ENCODE measurements at places on chromosomes 3 and 15.

GRCh38 chr3:191342411-191342810 lies 12.1 kb upstream of the UTS2B start:
- DNase-seq = peak; percentile 46

GRCh38 chr15:63299943-63300575 lies 22.7 kb downstream of the APH1B start:
- DNase-seq = no peak

DNA sequence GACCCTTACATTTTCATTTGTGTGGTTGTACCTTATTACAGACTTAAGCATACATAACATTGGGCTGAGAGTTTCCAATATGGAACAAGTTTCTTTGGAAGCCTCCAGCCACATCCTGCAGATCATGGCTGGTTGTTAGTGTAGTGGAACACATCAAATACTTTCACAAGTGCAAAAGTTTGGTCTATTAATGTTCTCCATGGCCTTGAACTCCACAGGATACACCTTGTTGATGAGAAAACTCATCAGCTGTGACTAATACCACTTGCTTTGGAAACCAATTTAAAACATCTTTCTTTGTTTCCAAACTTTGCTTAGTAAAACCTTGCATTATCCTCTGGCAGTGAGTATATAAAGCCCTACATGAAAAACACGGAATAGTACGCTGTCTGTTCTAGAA lies 46.1 kb downstream of the MYZAP start:
- no peak for DNase-seq

- no peak for DNase-seq
These were observed 245.1 kb upstream of the NAALADL2 start for GRCh38 chr3:174614036-174614435.

- no peak for DNase-seq
These were observed 153.8 kb downstream of the SHQ1 start for GRCh38 chr3:72694398-72694797.

GRCh38 chr15:39132954-39133600 lies 447.8 kb upstream of the THBS1 start:
- DNase-seq = no peak

- peak; percentile 76 for DNase-seq
These were observed 39.2 kb downstream of the MYO5C start for GRCh38 chr15:52256366-52256765.

DNA sequence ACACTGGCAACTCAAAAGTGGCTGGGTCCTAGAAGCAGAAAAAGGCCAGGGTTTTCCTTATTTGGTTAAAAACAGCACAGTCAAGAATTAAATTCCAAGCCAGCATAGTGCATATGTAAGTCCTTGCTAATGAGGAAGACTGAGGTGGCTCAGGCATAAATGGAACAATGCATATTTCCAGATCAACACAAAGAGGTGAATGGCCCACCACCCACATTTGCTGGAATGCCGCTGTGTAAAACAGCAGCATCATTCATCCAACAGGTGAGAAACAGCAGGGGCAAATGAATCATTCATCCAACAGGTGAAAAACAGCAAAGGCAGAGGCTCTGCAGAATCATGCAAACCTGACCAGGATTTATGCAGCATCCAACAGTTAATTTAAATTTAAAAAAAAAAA lies 32.9 kb downstream of the GPR176 start:
- no peak for DNase-seq

- no peak for DNase-seq
These were observed 11.4 kb downstream of the PAK6 start for GRCh38 chr15:40250304-40250656.

- no peak for DNase-seq
These were observed 550.7 kb upstream of the ALCAM start for GRCh38 chr3:104816008-104816407.

- DNase-seq = no peak
These were observed 257.5 kb upstream of the CHRM5 start for GRCh38 chr15:33710748-33711147.

- no peak for DNase-seq
These were observed 206.1 kb upstream of the DPH6 start for GRCh38 chr15:35752134-35752466.

- DNase-seq = no peak
These were observed 67.6 kb downstream of the PYDC2 start for GRCh38 chr3:191528589-191528988.

DNA sequence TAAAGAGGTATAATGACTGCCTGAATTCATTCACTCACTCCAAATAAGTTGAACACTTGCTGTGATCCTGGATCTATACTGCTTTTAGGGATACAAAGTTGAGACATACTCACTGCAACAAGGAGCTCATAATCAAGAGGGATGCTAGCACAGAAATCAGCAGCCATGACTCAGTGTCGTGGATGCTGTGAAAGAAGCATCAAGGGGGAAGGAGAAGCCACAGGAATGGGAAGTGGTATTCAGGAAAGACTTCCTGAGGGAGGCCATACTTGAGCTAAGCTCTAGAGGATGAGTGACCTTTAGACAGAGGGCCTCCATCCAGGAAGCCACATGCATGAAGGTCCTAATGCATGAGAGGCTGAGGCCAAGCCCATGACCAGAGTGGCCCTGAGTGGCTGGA lies 245.7 kb upstream of the RORA start:
- DNase-seq = no peak

GRCh38 chr3:141653847-141654246 lies 84.3 kb upstream of the RNF7 start:
- no peak for DNase-seq

DNA sequence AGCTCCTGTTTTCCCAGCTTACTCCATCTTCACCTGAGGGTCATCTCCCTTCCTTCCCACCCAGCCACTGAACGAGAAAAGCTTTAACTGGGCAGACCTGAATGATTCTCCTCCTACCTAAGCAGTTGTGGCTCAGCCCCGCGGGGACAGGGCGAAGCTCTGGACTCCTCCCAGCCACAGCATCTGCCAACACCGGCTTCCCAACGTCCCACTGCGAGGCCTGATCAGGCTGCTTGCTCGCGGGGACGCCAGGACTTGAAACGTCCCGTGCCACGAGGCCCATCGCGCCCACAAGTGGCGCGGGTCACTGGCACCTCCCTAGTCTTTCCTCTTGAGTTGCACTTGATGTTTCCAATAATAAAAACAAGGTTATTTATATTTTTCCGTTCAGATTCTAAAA lies at the start of gene SPATA16:
Gene SPATA16 (minus strand): TSS at position 250 of the 400 bp plus-strand sequence. CDS start 23,504 bp downstream, outside the sequence.
- DNase-seq = no peak

GRCh38 chr3:172524611-172525010 lies 1.4 kb upstream of the TNFSF10 start:
- DNase-seq = no peak

GRCh38 chr3:129936757-129937156 lies 37.8 kb upstream of the TRH start:
- peak; percentile 50 for DNase-seq

DNA sequence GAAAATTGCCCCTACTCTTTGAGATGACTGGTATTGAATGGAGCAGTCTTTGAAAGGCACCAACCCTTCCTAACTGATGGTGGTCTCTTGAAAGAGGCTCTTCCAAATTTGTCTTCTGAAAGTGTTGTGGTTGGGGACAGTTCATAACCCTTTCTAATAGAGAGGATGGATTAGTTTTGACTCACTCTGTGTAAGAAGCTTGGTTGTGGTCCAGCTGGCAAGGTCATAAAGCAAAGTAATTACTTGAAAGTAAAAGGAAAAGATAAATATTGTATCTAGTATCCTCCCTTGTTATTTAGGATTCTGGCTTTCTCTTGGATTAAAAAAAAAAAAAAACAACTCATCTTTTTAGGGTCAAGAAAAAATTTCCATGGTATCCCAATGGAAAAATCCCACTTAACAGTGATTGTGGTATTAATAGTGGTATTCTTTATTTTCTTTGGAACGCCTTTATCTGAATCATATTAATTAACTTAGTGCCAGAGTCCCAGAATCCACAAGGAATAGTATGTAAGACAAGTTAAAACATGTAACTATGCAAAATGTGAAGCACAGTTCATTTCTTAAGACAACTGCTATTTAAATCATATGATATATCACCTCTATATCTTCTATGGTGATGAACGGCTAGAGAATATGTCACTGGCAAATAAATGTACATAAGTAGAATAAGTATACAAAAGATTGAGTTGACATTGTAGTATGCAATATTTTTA lies 469.3 kb upstream of the CDIN1 start:
- no peak for DNase-seq

DNA sequence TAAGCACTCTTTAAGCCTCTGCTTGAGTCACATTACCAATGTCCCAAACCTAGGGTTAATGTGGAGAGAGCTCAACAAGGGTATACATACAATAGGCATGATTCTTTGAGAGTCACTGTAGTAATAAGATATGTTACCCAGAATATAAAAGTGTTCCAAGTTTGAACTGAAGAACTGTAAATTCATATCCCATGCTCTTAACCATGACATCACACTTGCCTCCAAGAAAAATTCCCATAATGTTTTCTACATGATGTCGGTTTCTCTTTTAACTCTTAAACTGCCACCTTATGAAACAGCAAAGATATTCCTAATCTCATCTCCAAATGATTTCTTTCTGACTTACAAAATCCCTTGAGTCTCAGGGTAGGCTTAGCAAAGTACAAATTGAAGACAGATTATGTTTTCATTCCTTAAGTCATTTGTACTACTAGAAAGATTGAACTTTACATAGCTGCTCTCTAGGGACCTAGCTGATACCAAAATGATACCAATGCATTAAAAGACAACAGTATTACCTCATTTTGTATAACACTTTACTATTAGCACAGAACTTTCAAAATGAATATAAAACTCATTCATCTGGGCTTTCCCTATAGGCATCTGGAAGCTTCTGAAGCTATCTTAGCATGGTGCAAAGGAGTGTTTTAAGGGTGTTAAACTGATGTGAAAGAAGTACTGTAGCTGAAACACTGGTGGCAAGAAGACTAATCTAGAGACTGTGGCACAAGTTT lies 127.1 kb downstream of the KCNMB2 start:
- DNase-seq = no peak

- DNase-seq = no peak
These were observed 1129.3 kb downstream of the NAALADL2 start for GRCh38 chr3:175988401-175988800.

- peak; percentile 62 for DNase-seq
These were observed 151.6 kb downstream of the RSRC1 start for GRCh38 chr3:158261371-158261991.

GRCh38 chr3:26550413-26550812 lies 72.2 kb upstream of the LRRC3B start:
- DNase-seq = no peak

GRCh38 chr3:186380622-186381380 lies 18.8 kb upstream of the DGKG start:
- DNase-seq = no peak

- no peak for DNase-seq
These were observed 295.6 kb downstream of the LRTM1 start for GRCh38 chr3:54632326-54632665.

- no peak for DNase-seq
These were observed 90.4 kb upstream of the SLC2A2 start for GRCh38 chr3:171116824-171117395.

GRCh38 chr3:184772667-184773272 lies 39.2 kb upstream of the VPS8 start:
- no peak for DNase-seq

DNA sequence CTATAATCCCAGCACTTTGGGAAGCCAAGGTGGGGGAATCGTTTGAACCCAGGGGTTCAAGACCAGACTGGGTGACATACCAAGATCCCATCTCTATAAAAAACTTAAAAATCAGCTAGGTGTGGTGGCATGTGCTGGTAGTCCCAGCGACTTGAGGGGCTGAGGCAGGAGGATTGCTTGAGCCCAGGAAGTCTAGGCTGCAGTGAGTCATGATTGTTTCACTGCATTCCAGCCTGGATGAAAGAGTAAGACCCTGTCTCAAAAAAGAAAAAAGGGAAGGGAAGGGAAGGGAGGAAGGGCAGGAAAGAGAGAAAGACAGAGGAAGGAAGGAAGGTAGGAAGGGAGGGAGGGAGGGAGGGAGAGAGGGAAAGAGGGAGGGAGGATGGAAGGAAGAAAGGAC lies 133.7 kb upstream of the LRRN1 start:
- no peak for DNase-seq

GRCh38 chr3:30320392-30320791 lies 286.0 kb upstream of the TGFBR2 start:
- no peak for DNase-seq

GRCh38 chr3:172002512-172003078 lies 36.8 kb upstream of the FNDC3B start:
- no peak for DNase-seq

DNA sequence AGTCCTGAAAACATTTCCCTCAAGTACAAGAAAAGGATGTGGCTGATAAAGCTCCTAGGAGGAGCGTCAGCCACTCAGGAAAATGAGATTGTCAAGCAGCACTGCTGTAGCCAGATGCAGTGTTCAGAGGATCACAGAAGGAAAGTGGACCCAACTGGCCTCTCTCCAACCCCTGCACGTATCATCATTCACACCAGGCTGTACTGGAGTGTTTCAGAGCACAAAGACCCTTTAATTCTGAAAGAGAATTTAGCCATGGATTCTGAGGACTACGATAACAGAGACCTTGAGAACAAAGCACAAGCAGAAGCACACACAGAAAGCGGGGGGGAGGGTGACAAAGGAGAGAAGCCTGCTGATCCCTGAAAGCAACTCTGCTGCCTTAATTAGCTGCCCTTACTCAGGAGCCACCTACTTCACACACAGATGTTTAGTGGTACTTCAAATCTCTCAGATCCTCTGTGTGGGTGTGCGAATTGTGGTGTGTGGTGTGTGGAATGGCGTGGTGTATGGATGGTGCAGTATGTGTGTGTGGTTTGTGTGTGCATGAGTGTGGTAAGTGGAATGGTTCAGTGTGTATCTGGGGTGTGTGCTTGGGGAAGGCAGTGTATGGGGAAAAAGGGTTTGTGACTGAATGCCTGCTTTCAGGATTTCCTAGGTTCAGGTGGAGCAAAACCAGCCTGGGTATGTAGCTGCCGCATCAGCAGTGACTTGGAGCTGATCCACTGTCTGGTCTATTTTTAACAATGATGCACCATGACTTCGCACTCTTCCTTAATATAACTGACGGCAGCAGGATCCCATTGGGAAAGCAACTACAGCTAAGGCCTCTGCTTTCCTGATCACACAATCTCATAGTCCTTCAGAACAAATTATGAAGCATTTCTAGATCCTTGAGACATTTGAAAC lies 192.5 kb downstream of the RSL24D1 start:
- DNase-seq = no peak
